ENCODE measurements at places on chromosomes 5 and 9. TPM values are rescaled to one million over a fixed set of nuclear protein-coding genes. Genes with fewer than 3 reads are reported as not detected.
A peak's percentile ranks its signal among the peaks of the same experiment; 100 is the strongest.

GRCh38 chr5:102902647-102903046 is 147.5 kb downstream of the PAM start:
- DNase-seq = no peak

- DNase-seq = no peak
Measured at GRCh38 chr5:134403951-134404350, 7.7 kb downstream of the CDKN2AIPNL start.

DNA sequence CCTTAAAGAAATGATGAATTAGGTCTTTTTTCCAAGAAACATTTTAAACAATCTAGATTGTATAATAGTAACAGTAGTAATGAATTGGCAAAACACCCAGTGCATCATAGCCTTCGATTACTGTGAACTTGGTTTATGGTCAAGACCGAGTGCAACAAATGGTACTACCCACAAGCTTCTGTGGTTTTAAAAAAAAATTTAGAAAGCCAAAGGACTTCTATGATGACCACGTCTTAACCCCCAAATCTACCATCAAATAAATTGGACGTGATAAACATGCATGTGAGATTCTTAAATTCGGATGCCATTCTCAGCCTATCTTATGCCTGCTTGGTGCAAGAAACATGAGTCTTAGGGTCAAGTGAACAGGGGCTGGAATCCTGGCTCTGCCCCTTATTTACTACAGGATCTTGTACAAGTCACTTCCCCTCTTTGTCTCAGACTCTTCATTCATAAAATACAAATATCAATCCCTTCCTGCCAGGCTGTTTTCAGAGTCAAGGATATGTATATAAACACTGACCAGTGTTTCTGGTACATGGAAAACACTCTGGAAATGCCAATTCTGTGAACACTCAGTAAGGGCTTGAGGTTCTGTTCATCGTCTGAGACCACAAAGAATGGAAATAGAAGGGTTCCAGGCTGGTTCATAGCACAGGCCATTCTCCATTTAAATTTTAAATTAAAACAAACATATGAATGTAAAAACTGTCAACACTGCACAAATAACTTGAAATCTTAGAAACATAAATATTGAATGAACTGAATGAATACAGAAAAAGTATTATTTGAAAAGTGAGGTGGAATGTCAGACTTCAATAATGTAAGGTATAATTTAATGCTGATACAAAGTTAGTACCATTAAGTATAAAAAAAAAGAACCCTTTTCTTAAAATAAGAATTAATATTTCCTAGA is 107.8 kb downstream of the NR6A1 start:
- peak; percentile 41 for DNase-seq

DNA sequence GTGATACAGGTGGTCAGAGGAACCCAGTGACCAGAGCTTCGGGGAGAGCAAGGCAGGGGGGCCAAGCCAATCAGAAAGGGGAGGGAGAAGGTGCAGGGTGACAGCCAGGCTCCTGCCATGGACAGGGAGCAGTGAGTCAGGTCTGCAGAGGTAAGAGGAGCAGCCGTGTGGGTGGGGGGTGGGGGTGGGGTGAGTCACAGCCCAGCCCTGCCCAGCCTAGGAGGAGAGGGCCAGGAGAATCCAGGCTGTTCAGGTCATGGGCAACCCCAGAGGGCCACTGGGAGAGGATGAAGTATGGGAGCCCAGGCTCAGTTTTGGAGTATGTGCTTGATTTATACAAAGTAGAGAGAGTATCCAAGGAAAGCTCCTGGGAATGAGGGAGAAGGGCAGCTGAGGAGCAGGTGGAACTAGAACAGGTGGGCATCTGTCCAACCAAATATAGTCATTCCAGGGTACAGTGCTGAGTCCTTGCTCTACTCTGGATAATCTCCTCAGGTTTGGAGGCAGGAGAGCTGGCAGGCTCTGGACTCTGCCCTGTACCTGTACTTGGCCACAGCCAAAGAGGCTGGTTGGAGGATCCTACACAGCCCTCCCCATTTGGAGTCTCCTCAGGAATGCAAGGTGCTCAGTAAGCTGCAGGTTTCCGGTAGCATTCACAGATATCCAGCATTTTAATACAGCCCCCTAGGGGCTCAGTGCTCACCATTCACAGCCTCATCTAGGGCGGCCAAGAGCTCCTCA is 1.6 kb downstream of the HBEGF start:
- DNase-seq = peak; percentile 68

DNA sequence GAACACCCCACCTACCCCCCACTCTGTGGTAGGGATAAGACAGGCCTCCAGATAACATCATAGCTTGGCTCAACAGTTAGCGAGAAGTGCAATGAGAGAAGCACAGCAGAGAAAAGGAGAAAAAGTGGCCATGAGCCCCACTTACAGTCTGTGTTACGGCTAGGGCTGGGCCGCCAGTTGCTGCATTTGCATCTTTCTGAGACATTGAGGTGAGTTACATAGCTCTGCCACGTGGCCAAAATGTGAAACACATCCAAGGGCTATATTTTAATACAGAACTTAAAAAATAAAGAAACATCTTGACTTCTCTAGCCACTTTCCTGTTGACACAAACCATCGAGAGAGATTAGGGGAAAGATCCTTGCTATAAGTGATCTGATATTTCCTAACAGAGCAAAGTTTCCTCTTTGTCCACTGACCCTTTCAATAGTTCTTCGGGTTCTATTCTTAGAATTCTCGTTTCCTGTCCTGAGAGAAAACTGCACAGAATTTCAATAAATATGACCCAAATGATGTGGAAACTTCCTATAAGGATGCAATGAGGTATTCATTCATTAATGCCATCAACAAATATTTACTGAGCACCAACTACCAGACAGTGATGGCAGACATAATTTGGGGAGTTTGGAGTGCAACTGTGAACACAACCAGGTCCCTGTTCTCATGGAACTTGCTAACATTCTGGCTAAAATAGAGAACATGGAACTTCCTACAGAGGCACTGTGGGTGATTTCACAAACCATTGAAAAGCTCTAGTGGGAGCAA is 3.2 kb upstream of the TLE4 start:
- no peak for DNase-seq

The CBY3 gene
- not detected for total RNA-seq

DNA sequence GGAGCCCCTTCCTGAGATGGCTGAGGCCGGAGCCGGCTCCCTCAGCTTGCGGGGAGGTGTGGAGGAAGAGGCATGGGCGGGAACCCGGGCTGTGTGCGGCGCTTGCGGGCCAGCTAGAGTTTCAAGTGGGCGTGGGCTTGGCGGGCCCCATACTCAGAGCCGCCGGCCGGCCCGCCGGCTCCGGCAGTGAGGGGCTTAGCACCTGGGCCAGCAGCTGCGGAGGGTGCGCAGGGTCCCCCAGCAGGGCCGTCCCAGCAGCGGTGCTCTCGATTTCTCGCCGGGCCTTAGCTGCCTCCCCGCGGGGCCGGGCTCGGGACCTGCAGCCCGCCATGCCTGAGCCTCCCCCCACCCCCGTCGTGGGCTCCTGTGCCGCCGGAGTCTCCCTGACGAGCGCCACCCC is 67.9 kb upstream of the SLC28A3 start:
- no peak for DNase-seq

The RLN1 gene
- total RNA-seq = 0.31 TPM

GRCh38 chr5:109748546-109748945 is 58.8 kb downstream of the MAN2A1 start:
- no peak for DNase-seq

The PCDHGA2 gene
- not detected for total RNA-seq

The MYOT gene
- total RNA-seq = not detected

The SLIT3 gene
- 0.03 TPM for total RNA-seq
